ENCODE measurements at places on chromosomes 3 and 15. TPM values are rescaled to one million over a fixed set of nuclear protein-coding genes. Genes with fewer than 3 reads are reported as not detected.
A peak's percentile ranks its signal among the peaks of the same experiment; 100 is the strongest.

ACOX2 gene
- 1.7 TPM for total RNA-seq

FOXL2 gene
- 1.5 TPM for total RNA-seq

SEMA3G gene
- 0.43 TPM for total RNA-seq

GRCh38 chr3:159260049-159260662 lies 458.3 kb downstream of the MFSD1 start:
- peak; percentile 30 for DNase-seq

GRCh38 chr3:11059090-11059798 lies 66.7 kb downstream of the SLC6A1 start:
- no peak for DNase-seq

DNA sequence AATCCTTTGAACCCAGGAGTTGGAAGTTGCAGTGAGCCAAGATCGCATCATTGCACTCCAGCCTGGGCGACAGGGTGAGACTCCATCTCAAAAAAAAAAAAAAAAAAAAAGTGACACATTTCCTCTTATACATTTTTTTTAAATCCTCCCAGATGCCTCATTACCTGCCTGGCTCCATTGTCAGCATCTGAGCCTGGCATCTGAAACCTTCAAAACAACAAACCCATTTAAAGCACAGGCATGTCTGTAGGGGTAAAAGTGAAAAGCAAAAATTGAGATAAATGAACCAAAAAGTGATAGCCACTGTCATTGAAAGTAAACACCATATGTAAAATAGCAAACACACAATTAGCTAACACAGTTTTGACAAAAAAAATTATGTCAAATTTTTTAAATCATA lies 38.6 kb downstream of the OSBPL10 start:
- no peak for DNase-seq

- no peak for DNase-seq
Observed at GRCh38 chr15:40463886-40464545, 6.8 kb upstream of the CHST14 start.

DNA sequence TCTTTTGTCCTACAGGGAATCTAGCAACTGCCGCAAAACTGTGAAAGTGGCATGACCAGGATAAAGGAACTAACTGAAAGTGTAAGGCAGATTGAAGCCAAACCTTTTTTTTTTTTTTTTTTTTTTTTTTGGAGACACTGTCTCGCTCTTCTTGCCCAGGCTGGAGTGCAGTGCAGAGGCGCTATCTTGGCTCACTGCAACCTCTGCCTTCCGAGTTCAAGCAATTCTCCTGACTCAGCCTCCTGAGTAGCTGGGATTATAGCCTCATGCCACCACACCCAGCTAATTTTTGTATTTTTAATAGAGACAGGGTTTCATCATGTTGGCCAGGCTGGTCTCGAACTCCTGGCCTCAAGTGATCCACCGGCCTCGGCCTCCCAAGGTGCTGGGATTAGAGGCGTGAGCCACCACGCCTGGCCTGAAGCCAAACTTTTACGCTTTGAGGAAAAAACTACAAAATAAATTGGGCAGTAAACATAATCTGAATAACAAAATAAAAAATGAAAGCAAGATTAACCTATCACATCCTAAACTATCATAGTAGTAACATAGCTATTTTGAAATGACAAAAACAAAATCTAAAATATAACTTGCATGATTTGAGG lies 9.7 kb downstream of the SLTM start:
- no peak for DNase-seq

DNA sequence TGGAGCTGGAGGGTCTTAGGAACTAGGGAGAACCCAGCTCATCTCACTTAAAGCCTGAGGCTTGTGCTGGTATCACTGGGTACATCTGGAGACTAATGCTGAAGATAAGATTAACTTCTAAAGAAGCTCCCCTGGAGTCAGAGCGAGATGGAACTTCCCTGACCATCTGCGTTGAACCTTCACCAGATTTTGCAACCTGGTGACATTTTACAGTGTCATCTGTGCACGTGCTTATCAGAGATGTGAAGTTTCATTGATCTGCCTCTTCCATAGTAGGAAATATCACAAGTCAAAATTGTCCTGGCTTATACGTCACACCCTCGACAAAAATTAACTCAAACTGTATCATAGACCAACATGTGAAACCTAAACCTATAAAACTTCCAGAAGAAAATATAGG lies 395.5 kb downstream of the SHQ1 start:
- DNase-seq: no peak

GRCh38 chr3:194382196-194382891 lies 12.8 kb upstream of the LRRC15 start:
- no peak for DNase-seq
